ENCODE measurements at places on chromosomes 11 and 22.

DNA sequence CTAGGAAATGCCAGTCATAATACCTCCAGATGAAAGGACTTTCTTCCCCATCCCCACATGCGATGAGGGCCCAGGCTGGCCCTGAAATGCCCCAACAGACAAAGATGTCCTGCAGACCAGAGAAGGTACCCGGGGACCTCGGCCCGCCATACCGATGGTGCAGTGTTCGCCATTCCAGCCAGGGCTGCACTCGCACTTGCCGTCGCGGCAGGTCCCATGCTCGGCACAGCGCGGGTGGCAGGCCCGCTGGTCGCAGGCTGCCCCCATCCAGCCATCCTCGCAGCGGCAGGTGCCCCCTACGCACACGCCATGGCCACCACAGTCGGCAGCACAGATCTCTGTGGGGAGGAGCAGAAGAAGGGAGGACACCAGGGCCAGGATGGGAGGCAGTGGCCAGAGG lies 212.1 kb upstream of the NARS2 start:
- no peak for DNase-seq

DNA sequence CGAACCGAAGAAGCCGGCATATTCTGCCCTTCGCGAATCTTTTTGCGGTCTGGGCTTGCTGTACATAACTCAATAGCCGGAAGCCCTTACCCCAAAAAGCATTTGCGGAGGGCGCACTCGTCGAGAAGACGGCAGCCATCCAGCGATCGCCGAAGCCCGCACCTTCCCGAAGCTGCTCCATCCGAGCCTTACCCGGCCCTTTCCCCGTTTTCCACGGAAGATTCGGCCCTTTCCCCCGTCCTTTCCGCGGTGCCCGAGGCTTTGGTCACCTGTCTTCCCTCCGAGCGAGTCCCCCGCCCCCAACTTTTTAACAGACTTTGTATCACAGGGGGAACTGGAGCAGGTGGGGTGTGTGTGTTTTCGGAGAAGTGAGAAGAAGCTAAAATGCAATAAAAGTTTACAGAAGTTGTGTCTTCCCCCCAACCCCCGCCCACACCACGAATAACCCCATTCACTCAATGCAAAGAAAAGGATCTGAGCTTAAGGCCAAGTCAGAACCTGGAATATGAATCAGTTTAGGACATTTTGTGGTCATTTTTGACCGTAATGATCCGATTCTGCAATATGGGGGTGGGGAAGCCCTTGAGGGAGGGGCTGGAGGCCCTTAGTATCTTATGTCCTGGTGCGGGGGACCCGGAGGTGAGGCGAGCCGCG lies 99.0 kb upstream of the HSD17B12 start:
- DNase-seq: no peak

GRCh38 chr11:1197431-1197885 lies 25.4 kb upstream of the MUC5B start:
- DNase-seq: no peak

DNA sequence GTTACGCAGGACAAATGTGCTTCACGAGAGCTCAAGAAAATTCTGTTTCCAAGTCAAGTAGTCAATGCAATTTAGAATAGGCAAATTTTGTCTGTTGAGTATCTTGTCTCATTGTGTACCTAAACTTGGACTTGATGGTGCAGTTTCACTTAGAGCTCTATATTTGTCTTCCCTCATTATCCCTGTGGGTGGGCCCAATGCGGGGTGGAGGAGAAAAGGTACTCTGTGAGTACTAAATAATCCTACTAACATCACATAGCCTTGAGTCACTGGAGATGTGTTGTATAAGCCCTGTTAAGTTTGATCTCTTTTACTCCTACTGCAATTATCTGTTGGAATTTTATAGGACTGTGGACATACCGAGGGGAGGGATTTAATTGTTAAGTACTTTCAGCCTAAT lies 331.2 kb downstream of the METTL15 start:
- DNase-seq: no peak

GRCh38 chr11:9625728-9626127 lies 38.1 kb upstream of the SWAP70 start:
- no peak for DNase-seq

GRCh38 chr11:118657238-118657637 lies 22.2 kb downstream of the TREH start:
- no peak for DNase-seq

GRCh38 chr22:18060646-18061620 lies 16.9 kb upstream of the PEX26 start:
- no peak for DNase-seq

DNA sequence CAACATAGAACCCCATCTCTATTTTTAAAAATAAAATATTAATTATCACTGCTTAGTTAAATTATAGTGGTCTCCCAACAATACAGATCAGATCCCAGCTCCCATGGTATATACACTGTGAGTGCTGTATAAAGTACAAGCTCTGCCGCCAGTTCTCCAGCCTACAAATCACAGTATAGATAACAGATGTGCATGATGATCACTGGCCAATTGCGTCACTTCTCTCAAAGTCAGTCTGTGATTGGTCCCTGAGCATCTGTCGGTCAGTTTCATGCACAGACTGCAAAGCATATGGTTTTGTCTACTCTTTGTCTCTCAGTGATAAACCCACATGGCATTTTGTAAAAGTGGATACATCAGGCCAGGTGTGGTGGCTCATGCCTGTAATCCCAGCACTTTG lies 15.7 kb downstream of the PPARA start:
- no peak for DNase-seq

GRCh38 chr22:24455039-24455438 lies 27.6 kb downstream of the ADORA2A start:
- DNase-seq: no peak

- DNase-seq: no peak
Observed at GRCh38 chr11:100562128-100562527, 125.0 kb upstream of the ARHGAP42 start.

DNA sequence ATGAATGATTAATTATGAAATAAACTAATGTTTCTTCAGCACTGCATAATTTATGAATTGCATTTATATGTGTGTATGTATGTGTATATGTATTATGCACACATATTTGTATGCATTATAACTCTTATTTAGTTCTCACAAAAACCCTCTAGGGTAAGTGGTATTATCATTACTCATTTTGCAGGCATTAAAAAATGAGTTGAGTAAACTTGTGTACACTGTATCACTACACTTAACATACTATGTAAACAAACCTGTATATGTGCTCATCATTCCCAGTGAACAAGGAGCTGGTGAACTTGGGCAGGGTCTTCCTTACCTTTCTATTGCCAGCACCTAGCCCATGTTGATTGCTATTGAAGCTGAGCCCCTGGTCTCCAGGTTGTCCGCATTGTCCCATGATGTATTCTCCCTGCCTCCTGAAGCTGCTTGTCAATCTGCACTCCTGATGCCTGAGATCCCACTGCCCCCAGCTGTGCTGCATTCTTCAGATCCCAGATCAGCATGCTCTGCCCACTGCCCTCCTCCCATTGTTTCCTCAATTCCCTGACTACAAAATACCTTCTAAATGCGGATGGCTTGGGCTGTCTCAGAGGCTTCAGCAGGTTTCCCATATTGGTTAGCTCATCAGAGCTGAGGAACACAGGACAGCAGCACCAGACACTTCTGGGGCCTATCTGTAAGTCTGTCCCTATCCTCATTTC lies 267.9 kb upstream of the SESN3 start:
- no peak for DNase-seq

DNA sequence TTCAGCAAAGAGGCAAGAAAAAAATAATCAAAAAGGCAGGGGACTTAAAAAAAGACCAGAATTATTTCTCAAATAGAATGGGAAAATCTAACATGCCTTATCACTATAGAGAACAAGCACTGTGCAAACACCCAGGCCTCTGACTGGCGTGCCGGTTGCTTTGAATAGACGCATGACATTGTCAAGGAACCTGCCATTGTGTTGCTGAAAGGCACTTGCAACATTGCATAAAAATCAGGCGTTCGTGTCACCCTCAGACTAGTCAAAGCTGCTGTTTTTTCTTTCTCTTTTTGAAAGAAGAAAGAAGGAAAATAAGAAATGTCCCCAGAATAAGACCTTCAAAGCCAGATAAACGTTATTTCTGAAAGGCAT lies 549.3 kb upstream of the CADM1 start:
- no peak for DNase-seq

- no peak for DNase-seq
Observed at GRCh38 chr22:46824344-46824909, 62.0 kb downstream of the TBC1D22A start.

DNA sequence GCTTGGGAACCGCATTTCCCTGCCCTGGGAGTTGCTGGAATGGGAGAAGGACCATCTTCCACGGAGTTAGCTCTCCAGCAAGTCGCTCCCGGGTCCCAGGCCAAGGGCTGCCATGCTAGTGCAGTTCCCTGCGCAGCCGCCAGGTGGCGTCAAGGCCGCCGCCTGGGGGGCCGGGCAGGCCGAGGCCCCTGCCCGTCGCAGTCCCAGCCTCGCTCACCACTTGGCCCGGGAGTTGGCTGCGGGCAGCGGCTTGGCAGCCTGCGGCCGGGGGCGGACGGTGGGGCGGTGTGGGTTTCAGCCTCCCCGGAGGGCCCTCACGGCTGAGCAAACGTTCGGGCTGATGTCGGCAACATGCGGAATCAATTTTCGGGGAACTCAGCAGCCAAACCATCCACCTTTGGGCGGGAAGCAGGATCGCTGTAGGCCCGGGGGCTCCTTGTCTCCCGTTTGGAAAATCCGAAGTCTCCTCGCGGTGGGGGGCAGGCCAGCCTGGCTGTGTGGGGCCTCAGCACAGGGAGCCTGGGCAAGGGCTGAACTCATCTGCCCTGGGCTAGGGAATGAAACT lies 415.1 kb downstream of the SOX6 start:
- no peak for DNase-seq

GRCh38 chr11:8832571-8833260 lies 78.3 kb upstream of the AKIP1 start:
- peak; percentile 36 for DNase-seq

DNA sequence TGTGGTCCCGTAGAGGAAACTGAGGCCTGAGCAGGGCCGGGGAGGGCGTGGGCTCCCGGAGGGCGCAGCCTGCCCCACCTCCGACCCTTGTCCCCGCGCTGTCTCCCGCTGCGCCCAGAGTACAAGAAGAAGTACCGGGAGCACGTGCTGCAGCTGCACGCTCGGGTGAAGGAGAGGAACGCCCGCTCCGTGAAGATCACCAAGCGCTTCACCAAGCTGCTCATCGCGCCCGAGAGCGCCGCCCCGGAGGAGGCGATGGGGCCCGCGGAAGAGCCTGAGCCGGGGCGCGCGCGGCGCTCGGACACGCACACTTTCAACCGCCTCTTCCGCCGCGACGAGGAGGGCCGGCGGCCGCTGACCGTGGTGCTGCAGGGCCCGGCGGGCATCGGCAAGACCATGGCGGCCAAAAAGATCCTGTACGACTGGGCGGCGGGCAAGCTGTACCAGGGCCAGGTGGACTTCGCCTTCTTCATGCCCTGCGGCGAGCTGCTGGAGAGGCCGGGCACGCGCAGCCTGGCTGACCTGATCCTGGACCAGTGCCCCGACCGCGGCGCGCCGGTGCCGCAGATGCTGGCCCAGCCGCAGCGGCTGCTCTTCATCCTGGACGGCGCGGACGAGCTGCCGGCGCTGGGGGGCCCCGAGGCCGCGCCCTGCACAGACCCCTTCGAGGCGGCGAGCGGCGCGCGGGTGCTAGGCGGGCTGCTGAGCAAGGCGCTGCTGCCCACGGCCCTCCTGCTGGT lies 1.9 kb downstream of the NLRP6 start:
- peak; percentile 68 for DNase-seq

DNA sequence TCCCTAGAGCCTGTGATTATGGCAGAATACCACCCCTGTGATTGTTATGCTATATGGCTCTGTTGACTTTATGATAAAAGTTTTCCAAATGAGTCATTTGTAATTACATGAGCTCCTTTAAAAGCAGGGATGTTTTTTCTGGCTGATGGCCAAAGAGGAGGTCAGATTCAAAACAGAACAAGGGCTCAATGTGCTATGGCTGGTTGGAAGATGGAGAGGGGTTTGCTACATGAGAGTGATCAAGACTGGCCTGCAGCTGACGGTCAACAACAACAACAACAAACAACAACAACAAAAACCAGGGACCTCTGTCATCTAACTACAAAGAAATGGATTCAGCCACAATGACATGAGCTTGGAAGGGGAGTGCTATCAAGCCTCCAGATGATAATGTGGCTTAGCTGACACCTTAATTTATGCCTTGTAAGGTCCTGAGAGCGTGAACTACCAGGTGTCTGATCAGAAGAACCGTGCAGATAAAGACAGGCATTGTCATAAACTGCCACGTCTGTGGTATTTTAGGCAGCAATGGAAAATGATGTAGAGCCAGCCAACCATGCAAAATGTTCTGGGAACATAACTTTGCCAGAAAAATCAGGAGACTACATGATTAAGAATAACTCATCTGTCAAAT lies 47.2 kb downstream of the PIWIL3 start:
- DNase-seq: no peak

GRCh38 chr22:39351689-39352214 lies 2.0 kb downstream of the SYNGR1 start:
- no peak for DNase-seq

DNA sequence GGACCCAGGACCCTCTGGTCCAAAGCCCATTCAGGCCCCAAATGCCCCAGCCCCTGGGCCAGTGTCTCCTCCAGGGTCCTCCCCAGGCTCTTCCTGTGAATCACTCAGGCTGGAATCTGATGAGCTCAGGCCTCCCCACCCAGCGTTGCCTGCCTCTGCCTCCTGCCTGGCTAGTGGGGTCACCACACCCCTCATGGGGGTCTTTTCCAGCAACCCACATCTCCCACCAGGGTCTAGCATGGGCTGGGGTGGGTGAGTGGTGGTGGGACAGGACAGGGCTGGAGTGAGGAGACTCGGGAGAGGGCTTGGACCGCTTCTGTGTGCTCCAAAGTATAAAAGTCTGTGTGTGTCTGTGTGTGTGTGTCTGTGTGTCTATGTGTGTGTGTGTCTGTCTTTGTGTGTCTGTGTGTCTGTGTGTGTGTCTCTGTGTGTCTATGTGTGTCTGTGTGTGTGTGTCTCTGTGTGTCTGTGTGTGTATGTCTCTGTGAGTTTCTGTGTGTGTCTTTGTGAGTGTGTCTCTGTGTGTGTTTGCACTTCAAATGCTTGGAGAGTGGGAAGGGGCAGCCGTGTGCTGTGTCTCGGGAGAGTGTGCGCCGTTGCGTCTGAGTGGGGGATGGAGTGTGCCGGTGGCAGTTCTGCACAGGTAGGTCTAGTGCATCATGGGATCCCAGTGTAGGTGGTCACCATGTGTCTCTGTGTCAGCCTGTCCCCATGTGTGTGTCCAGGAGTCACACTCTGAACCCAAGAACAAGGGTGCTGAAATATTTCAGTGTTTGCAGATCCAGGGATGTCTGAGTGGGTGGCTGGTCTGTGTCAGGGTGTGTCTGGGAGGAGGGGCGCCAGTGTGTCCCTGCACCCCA lies 8.8 kb downstream of the RIN1 start:
- DNase-seq: no peak

- no peak for DNase-seq
Observed at GRCh38 chr11:131172011-131172410, 198.4 kb upstream of the NTM start.

GRCh38 chr11:95897731-95898130 lies 26.2 kb downstream of the MTMR2 start:
- no peak for DNase-seq

DNA sequence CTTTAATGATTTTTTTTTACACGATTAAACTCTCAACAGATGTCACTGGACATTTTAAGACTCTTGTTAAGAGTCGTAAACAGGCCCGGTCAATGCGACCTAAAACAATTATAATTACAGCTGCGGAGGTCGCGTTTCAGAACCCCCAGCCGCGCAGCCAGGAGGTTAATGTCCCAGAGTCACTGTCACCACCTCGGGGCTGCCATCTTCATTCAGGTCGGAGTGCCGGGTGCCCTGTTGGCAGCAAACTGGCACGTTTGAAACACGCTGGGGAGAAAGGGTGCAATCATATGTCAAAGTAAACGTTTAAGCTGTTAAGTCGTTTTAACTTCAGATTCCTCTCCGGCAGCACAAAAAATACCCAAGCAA lies 711 bp upstream of the PHF21B start:
- DNase-seq: no peak

- DNase-seq: peak; percentile 74
Observed at GRCh38 chr22:36352803-36353507, 34.8 kb downstream of the MYH9 start.

All from activated CD8-positive, alpha-beta T cell treated with anti-CD3 and anti-CD28 coated beads, Interleukin-2, amount 10 ng/mL, durations not matched to agents 7 days and 5 days (primary cell).